Cortex of kidney (tissue), 1 donor: ENCODE measurements at places on chromosomes 4 and X.

GRCh38 chr4:94758141-94758699 lies 465 bp downstream of the BMPR1B start:
- DNase-seq: no peak

GRCh38 chr4:85741921-85742591 lies 267.1 kb downstream of the ARHGAP24 start:
- DNase-seq: no peak

GRCh38 chr4:81756973-81757372 lies 285.3 kb upstream of the RASGEF1B start:
- no peak for DNase-seq

GRCh38 chr4:54700986-54701385 lies 43.2 kb downstream of the KIT start:
- DNase-seq: no peak

DNA sequence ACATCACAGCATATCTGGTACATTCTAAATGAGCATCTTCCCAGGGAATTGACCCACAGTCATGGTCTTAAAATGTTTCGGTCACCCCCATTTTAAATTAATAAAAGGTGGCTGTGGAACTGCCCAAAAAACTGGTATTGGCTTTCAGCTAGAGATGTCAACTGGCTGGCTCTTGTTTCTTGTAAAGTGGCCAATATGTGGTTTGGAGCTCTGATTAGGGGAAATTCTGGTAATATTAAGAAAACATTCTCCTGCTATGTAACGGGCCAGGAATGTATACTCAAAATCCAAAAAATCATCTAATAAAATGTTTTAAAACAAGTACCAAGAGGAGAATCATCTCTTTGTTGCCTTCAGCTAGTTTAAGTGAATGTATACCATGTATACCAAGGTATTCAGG lies 62.0 kb upstream of the VCX2 start:
- no peak for DNase-seq

- no peak for DNase-seq
Measured at GRCh38 chr4:62814510-62815047, 1594.7 kb downstream of the TECRL start.

GRCh38 chr4:42855779-42856178 lies 36.7 kb upstream of the GRXCR1 start:
- no peak for DNase-seq
